Bronchial epithelial cell (primary cell): ENCODE measurements at places on chromosomes 6 and 20. TPM values are rescaled to one million over a fixed set of nuclear protein-coding genes. Genes with fewer than 3 reads are reported as not detected.

DNA sequence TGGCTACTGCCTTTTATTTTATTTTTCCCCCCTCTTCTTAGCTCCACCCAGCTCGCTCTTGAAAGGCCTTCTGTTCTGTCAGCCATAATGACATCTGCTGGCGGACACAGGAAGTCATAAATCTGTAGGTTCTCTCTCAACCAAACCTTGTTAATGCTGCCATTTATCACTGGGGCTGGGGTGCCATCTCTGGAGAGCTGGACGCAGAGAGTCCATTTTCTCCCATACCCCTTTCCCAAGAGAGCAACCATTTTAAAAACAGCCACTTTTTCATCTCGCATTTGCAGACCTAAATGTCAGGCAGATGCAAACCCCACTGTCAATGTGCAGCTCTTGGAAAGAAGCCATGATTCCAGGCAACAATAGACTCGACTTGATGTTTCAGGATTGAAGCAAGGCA lies 13.0 kb upstream of the TSHZ2 start:
- DNase-seq, result peak; percentile 45

DNA sequence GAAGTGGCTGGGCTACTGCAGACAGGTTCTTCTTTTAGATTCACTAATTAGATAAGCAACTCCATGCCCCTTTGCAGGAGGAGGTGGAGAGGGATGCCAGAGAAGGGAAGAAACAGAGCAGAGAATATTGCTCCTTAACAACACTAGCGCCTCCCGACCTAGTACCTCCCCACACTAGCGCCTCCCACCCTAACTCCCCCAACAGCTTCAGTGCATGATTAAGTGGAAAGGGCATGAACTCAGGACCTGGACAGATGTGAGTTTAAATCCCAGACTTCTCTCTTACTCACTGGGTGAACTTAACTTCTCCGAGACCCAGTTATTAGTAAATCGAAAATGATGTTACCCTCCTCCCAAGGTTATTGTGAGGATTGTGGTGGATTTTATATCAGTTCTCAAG lies 25.7 kb downstream of the STX11 start:
- no peak for DNase-seq

DNA sequence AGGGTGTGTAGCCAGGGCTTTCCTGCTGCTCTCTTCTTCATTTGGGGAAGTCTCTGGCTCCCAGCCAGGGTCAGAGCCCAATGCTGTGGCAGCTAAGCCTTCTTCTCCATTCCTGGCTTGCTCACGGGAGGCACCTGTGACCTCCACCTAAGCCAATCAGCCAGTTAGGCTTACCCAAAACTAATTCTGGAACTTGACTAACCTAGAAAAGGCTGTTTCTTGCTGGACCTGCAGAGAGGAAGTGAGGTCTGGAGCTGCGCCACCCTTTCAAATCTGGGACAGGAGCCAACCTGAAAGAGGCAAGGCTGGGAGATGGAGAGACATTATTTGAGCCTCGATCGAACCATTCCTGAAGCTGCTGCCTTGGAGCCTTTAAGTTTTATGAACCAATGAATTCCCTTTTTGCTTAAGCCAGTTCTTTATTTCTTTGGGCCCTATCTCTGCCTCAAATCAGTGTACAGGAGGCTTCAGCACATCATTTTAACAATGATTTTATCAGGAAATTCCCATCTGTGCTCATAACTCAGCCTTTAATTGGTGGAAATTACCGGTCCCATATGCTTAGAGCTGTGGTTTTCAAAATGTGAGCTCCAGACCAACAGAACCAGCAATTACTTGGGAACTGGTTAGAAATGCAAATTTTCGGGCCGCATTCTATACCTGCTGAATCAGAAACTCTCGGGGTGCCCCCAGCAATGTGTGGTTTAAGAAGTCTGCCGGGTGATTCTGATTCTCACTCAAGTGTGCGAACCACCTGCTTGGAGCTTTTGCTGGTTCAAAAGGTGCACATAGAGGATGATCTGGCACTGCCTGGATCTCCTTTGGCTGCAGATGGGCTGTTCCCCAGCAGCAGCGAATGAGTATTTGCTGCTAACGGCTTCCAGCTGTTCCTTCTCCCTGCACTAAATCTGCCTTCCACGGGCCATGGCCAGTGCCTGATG lies 97.4 kb upstream of the RNF24 start:
- DNase-seq, result peak; percentile 52

The B4GALT5 gene
- total RNA-seq, result 9.7 and 25.2 TPM in 2 replicates

The KCNK15 gene
- total RNA-seq, result under 0.01 and 0.26 TPM in 2 replicates

The UNC93A gene
- not detected in 2 replicates for total RNA-seq

The PRR3 gene
- 1.9 and 2.1 TPM in 2 replicates for total RNA-seq

DNA sequence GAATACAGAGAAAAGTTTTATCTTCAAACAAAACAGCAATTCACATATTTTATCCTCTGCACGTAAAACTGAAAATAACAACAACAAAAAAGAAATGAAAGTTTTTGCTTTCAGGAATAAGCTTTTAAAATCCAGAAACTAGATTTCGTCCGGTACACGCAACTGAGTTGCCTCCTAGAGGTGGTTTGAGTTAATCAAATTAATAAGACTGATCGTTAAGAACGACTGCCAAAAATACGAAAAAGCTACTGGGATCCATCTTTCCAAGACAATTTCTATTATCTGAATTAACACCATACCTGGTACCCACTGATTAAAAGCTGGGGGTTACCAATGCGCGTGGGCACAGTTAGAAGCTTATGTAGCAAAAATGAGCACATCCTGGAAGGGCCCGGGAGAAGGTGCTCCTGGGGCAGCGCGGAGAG lies 669 bp downstream of the PDCD2 start:
- peak; percentile 11 for DNase-seq

- DNase-seq, result no peak
Observed at GRCh38 chr20:1204576-1204975, 1.3 kb downstream of the C20orf202 start.

DNA sequence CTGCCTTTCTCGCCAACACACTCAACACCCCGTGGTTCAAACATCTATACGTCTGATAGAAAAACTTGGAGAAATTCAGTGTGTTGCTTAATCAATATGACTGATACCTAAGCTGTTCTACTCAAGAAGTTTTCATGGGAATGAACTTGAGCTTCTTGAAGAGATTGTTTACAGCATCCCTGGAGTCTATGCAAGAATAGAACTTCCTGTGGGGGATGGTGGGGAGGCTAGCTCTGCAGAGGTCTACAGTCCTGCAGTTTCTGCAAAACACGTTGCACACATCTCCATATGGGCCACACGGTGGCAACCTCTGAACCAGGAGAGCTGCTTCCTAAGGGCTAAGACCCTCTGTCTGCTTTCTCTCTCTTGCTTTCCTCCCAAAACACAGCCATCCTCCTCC lies 32.7 kb upstream of the FANCE start:
- no peak for DNase-seq
